ENCODE measurements at places on chromosomes 11 and 22.

DNA sequence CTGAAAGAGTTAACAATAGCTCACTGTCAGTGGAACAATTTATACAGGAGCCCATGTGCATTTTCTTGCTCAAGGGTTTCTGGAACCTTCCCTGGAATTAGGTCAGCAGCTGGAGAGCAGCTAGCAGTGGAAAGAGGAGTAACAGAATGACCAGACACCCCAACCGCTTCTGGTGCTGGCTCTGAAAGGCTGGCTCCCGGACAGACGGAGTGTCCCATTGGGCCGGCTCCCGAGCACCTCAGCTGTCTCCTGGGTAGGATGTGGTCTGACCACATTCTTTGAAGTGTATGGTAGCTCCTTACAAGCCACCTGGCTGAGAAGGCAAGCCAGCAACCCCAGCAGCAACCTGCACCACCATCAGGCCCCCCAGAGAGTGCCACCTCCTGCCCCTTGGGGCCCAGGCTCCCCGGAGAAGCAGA is 44.7 kb downstream of the ABTB2 start:
- no peak for DNase-seq

DNA sequence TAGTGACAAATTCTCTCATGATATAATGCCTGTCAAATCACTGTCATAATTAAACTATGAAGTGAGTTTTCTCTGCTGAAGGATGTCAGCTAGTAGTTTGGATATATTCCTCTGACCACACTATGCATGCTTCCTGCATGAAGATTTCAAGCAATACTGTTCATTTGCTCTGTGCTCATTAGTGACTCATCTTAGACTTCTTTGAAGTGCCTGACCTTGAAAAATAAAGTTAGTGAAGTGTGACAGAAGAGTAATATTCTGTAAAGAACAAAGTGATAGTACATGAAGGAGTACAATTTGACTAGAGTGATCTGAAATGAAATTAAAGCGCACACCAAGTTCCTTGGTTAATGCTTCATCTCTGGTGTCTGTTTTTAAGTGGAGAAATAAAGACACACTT is 629.5 kb upstream of the ANO3 start:
- no peak for DNase-seq

DNA sequence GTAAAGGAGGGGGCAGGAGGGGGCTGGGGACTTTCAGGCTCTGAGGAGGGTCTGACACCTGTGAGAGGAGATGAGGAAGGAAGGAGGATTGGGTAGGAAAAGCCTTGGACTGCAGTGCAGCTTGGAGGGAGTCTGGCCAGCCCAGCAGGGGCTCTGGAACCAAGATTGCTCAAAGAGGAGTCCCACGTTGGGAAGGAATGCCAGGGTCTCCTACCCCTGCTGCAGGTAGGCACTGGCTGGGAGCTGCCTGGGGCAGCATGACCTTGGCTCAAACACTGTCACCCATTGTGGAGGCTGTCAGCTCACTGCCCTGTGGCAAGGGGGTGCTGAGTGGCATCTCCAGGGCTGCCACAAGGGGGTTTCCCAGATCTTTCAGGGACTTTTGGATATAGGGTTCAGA is 94.5 kb downstream of the RPS6KA4 start:
- DNase-seq: no peak

DNA sequence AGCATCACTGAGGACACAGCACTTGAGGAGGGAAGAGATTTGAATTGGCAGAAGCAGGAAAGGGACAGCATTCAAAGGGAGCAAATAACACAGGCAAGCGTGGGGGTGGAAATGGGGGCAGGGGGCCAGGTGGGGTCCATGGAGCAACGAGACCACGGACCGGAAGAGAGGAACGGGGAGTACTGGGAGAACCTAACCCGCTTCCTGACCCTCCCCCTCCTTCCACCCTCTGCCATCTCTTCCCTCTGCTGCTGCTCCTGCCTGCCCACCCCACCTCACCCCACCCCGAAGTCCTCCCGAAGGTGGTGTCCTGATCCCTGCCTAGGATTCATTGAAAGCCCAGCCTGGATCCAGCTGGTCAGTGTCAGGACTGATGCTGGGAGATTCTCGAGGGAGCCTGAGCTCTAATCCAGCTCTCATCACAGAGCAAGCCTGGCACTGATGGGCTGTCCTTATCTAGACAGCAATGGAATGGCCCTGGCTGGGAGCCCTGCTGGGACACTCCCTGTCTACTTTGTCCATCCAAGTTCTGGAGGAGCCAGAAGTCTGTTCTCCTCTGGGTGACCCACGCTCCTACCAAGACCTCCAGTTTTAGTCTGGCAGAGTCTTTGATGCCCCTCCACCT is 105.0 kb downstream of the TRIM29 start:
- no peak for DNase-seq

DNA sequence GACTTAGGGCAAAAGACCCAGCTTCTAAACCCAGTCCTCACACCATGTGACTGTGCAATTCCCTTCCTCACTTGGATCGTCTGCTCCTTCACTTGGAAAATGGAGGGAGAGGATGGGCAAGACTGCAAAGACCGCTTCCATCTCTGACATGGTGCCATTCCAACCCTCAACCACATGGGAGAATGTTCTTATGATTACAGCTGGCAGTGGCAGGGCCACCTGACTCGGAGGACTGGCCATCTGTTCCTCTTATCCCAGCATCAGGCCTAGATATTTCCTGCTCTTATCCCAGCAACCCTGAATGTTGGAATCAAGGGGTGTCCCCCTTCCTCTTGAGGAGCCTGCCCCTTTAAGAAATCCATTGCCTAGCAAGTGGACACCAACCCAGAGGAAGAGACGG is 15.4 kb downstream of the DSCAML1 start:
- no peak for DNase-seq

GRCh38 chr11:45906096-45906682 is 882 bp downstream of the FREY1 start:
- DNase-seq: no peak

GRCh38 chr22:22216450-22216959 is 28.1 kb upstream of the VPREB1 start:
- no peak for DNase-seq

- DNase-seq: no peak
Measured at GRCh38 chr11:87194985-87195820, 157.5 kb downstream of the TMEM135 start.
